ENCODE measurements at places on chromosomes 6 and 20. TPM values are rescaled to one million over a fixed set of nuclear protein-coding genes. Genes with fewer than 3 reads are reported as not detected.

GHRH gene
- not detected for total RNA-seq

SLC22A16 gene
- not detected for total RNA-seq

DNA sequence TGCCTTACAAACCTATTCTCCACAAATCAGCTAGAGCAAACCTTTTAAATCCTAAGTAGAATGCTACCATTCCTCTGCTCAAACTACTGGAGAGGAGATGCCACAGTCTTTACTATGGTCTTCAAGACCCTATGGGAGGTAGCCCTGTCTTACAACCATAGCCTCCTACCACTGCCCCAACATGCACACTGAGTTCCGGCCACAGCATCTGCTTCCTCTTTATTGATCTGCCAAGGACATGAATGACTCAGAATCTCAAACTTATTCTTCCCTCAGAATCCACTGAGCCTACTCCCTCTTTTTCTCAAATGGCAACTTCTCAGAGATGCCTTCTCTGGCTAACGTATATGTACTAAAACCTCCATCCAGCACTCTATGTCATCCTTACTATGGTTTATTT lies 12.2 kb upstream of the ANKEF1 start:
- no peak for DNase-seq

LCA5 gene
- total RNA-seq, result 18.8 TPM

DNA sequence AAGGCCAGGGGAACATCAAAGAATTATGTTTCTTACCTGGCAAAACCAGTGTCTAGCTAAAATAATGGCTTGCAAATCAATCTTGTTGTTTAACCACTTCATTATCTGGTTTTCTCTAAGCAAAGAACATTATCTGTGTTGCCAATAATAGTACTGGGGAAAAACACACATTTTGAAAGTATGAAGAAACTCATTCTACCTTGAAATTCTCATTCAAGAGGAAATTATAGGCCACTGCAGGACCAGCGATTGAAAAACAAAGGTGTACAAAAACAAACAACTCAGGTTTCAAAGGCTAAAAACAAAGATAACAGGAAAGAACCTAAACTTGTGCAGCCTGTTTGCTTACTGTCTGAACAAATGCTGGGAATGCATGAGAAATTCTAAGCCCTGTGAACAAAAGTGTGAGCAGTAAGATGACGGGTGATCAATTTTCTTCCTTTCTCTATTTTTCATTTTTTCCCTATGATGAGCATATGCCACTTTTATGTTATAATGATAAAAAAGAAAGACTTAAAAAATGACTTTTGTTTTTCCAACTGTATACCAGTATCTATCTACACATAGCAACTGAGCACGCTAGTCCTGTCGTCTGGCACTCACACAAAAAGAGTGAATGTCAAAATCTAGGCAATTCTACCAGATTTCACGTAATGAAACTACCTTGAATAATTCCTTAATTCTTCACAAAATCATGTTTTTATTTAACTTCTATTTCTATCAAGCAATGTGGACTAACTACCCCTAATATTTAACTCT lies 117.9 kb downstream of the SGK1 start:
- no peak for DNase-seq

DNA sequence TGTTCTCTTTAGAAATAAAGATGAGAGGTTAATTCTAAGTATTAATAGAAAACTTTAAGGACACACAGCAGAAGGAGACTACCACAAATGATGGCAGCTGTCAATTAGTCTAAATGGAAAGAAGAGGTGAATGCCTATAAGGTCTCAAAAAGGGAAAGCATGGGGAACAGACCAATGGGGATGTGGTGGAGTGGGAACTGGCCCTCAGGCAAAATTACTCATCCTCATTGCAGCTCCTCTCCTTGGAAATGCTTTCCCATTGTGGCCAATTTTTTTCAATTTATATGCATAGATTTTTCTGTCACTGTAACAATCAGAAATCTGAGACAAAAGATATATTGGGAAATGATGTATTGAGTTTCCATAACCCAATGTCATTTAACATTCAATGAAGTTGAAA lies 222.9 kb upstream of the DEFB112 start:
- DNase-seq, result no peak

- no peak for DNase-seq
Observed at GRCh38 chr6:15606347-15606746, 56.5 kb downstream of the DTNBP1 start.

DNA sequence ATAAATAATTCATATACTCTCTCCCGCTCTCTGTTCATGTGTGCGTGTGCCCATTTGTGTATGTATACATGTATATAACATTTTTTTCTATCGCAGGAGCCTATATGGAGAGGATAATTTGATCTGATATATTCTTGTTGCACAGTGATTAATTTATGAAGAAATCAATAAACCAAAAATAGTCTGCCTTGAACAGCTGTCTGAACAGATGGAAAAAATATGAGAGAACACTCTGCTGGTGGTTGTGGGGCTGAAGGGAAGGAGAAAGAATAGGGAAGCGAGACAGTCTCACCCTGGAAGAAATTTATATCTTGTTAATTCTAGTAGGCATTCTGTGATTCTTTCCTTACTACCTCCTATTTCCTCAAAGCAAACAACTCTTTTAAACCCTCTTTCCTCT lies 96.6 kb upstream of the B3GAT2 start:
- DNase-seq, result no peak

DNA sequence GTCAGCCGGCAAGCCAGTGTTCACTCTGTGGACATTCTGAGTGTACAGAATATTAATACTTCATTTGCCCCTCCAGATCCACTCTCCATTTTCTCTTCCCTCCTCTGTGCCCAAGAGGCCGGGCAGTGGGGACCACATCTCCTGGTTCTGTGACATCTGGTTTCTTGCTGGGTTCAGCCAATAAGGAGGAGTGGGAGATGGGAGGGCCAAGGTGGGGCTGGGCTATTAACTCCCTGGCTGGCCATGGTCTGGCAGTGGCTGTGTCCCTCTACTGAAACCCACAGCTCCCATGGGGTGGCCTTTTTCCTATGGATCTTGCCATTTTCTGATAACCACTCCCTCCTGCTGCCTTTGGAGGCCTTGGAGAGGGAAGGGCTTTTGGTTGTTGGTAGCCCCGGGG lies 30.0 kb upstream of the SALL4 start:
- peak; percentile 50 for DNase-seq

- no peak for DNase-seq
Observed at GRCh38 chr6:45650524-45651135, 272.9 kb upstream of the SUPT3H start.

- no peak for DNase-seq
Observed at GRCh38 chr6:3612341-3613041, 139.0 kb downstream of the PXDC1 start.

XKR7 gene
- 2.1 TPM for total RNA-seq

COL12A1 gene
- total RNA-seq, result 0.64 TPM

DNA sequence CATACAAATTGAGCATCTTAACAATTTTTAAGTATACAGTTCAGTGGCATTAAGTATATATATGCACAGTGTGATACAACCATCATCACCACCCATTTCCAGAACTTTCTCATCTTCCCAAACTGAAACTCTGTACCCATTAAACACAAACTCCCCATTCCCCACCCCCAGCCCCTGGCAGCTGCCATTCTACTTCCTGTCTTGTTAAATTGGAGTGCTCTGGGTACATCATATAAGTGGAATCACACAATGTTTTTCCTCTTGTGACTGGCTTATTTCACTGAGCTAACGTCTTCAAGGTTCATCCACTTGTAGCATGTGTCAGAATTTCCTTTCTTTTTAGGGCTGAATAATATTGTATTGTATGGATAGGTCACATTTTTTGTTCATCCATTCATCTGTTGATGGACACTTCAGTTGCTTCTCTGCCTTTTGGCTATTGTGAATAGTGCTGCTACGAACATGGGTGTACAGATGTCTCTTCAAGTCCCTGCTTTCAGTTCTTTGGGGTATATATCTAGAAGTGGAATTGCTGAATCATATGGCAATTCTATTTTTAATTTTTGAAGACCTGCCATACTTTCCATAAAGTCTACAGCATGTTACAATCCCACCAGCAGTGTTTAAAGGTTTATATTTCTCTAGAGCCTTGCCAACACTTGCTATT lies 19.6 kb upstream of the RREB1 start:
- DNase-seq, result no peak

CLIC5 gene
- total RNA-seq, result 0.11 TPM

DNA sequence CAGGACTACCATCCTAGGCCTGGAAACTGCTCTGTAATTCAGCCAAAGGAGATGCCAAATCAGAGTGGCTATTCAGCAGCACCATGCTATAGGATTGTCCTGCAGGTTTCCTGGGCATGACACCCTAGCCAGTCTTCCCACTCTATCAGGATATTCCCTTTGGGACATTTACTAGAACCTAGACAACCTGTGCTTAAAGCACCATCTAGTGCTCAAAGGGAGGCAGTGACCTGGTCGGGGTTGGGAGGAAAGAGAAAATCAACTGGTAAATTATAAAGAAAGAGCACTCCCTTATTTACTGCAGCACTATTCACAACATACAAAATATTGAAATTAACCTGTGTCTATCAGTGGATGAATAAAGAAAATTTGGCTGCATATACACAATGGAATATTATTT lies 67.2 kb upstream of the SMLR1 start:
- DNase-seq, result peak; percentile 79

DNA sequence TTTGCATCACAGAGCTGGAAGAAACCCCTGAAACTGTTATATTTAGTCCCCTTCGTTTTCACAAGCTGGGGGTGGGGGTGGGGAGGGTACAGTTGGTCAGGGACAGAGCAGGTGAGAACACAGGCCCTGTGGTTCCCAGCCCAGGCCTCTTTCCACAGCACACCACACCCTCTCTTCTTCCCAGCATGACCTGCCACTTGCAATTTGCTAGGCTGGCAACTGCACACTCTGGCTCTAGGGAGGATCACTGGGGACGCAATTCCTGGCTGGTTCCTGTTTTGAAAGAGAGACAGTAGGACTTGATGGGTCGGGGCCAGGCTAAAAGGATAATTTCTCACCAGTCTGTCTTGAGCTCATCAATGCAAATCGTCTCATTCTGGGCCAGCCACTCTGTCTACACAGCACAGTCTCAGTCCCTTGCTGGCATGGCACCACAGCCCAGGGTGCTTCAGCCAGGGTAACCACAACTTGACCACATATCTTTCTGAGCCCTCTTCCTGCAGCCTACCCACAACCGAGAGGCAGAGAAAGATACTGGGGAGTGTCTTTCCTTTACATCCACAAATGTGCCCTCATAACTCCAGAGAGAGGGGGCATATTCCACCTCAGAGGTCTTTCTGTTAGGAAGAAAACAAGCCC lies 41.7 kb upstream of the EMILIN3 start:
- DNase-seq, result no peak

FKBP1C gene
- 0.56 TPM for total RNA-seq

WFDC12 gene
- total RNA-seq, result not detected

OGFRL1 gene
- total RNA-seq, result 9.1 TPM

GRCh38 chr6:30945281-30945680 lies 4.5 kb downstream of the MUCL3 start:
- DNase-seq, result no peak

DNA sequence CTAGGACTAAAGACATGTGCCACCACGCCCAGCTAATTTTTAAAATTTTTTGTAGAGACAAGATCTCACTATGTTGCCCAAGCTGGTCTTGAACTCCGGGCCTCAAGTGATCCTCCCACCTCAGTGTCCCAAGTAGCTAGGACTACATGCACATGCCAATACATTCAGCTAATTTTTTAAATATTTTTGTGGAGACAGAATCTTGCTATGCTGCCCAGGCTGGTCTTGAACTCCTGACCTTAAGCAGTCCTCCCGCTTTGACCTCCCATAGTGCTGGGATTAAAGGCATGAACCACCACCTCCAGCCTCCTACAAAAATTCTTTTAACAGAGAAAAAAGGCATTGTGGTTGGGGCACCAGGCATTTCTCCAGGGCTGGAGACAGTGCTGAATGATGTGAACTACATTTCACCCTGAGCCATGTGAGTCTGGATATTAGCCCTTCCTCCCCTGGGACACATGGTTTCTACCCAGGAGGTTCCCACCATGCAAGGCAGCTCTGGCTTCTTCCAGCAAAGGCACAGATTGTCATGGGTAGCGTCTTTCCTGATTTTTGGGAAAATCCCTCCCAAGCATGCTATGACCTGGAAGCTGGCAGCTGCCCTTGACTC lies 36.3 kb upstream of the CMTR1 start:
- DNase-seq, result no peak

WFDC5 gene
- total RNA-seq, result not detected

- DNase-seq, result no peak
Observed at GRCh38 chr6:164035900-164036485, 621.5 kb downstream of the QKI start.

- DNase-seq, result no peak
Observed at GRCh38 chr6:116265041-116265829, 11.4 kb upstream of the TSPYL4 start.

NR2E1 gene
- total RNA-seq, result not detected

- peak; percentile 41 for DNase-seq
Observed at GRCh38 chr6:34602318-34603111, 46.4 kb upstream of the SPDEF start.

HSPA12B gene
- total RNA-seq, result 1.1 TPM

DNA sequence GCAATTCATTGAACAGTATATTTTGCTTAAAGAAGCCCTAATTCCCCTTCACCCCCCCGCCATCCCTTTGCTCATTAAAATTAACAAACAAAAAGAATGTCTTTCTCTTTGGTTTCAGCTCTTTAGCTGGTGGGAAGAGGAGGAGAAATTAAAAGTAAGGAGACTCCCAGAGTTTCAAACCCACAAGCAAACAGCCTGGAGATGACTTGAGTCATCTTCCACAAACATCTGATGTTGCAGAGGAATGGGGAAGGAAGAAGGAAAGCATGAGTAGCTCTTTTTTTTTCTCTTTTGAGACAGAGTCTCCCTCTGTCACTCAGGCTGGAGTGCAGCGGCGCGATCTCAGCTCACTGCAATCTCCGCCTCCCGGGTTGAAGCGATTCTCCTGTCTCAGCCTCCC lies 189.6 kb downstream of the ADAT2 start:
- no peak for DNase-seq

DNA sequence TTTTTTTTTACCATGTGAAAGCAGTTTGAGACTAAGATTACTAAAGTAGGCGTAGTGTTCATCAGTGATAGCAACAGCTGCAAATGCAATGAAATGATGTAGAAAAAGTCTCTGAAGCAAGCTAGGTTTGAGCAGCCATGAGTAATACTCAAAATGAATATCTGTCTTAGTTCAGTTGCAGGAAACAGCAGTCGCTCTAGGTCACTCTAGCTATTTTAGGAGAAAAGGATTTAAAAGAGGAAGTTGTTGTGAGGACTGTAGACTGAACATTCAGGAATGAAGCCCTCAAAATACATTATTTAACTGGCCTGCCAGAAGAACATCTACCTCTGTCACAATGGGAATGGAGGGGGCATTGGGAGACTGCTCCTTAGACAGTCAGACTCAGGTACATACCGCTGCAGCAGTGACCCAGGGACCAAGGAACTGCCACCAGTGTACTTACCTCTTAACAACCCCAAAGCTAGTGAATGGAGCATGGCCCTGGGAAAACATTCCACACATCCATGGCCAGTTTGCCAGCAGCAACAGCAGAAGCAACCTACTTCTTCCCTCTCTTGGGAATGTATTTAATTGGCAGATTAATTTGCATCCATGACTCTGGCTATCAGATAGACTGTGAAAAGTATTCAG lies 243.0 kb upstream of the KHDRBS2 start:
- no peak for DNase-seq

- no peak for DNase-seq
Observed at GRCh38 chr6:105430685-105431084, 27.8 kb upstream of the PREP start.
